ENCODE measurements at places on chromosomes 3 and 15.

DNA sequence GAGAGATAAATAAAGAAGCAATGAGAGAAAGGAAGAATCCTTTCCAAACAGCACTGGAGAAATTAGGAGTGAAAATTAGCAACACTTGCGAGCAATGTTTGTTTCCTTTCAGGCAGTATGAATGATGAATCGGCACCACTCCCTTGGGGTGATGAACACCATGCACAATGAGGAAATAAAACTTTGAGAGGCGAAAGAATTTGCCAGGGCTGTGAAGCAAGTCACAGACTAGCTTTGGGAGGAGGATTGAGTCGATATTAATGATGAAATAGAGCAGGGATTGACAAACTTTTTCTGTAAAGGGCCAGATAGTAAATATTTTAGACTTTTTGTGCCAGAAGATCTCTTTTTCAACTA, 237.7 kb downstream of the AGBL1 start:
- DNase-seq: no peak
- H3K36me3 ChIP-seq: no peaks in the 10 kb centered on the region
- H3K27ac ChIP-seq: no peak overlapping the region
- no peaks in the 10 kb centered on the region for H3K27me3 ChIP-seq
- H3K4me3 ChIP-seq: no peak overlapping the region

DNA sequence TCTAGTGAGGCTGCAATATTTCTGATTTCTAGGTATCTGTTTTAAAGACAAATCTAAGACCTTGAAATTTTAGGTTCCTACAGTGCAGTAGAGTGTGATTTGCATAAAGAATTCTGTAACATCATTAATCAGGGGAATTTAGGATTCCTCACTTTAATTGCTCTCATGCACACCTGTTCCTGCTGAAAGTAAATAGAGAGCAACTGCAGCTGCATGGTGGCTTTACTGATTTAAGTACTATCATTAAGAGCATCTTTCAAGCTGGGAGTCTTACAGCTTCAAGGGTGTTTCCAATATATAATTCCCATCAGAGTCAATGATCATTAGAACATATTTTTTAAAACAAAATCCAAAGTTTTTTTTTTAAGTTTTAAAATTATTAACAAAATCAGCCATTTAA, 36.0 kb upstream of the C3orf70 start:
- peaks cover 5% of the 10 kb centered on the region for H3K36me3 ChIP-seq
- no peak overlapping the region for H3K27ac ChIP-seq
- H3K4me1 ChIP-seq: no peaks in the 10 kb centered on the region
- no peak for DNase-seq
- no peaks in the 10 kb centered on the region for H3K27me3 ChIP-seq

DNA sequence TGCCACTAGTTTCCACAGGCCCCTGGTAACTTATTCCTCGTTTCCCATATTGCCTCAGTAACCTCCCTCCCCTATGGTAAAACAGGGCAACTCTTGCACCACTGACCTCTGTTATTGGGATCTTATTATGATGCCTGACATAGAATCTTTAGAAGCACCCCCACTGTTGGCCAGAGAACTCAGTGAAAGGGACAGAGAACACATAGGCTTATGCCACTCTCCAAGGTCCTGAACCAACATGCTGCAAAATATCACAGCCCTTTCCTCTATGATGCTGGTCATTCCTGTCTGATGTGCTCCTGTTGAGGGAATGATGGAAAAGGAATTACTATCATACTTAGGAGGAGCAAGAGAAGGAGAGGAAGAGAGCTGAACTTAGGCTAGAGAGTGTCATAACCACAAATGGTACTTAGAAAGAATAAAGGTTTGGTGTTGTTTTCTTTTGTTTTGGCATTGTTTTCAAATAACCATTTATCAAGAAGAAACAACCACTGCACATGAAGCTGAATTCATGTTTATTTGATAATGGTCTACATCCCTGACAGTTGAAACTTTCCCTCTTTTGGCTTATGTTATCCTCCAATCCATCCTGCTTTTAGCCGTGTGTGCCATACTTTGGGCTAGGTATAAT, 330.2 kb downstream of the EPHB1 start:
- H3K4me1 ChIP-seq: no peaks in the 10 kb centered on the region
- H3K27ac ChIP-seq: no peak overlapping the region
- no peaks in the 10 kb centered on the region for H3K36me3 ChIP-seq
- H3K4me3 ChIP-seq: no peak overlapping the region
- peak; percentile 38 for DNase-seq

DNA sequence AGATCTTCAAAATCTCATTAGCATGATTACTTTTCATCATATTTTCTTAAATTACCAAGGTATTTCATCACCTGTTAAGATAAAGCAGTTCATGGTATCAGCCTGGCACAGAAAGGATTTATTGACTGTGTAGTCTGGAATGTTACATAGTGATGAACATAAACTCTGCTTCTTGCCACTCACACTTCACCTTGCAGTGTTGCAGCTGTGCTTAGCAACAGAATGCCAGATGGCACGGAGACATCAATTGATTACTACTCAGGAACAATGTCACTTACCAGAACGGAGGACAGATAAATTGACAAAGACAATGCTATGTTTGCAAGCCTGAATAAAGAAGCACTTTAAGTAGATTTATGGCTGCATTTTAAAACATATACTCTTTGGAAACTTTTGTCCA, 15.0 kb upstream of the BCHE start:
- peaks cover 4% of the 10 kb centered on the region for H3K4me1 ChIP-seq
- DNase-seq: no peak
- H3K36me3 ChIP-seq: no peaks in the 10 kb centered on the region
- H3K27ac ChIP-seq: no peak overlapping the region
- no peak overlapping the region for H3K4me3 ChIP-seq

GRCh38 chr3:106255870-106256248, 387.0 kb upstream of the CBLB start:
- H3K4me1 ChIP-seq: no peaks in the 10 kb centered on the region
- no peak overlapping the region for H3K27ac ChIP-seq
- no peaks in the 10 kb centered on the region for H3K27me3 ChIP-seq
- no peaks in the 10 kb centered on the region for H3K36me3 ChIP-seq

GRCh38 chr3:192835818-192836815, 81.5 kb downstream of the MB21D2 start:
- peak overlapping the region; percentile 91 for H3K27ac ChIP-seq
- no peak for DNase-seq
- H3K27me3 ChIP-seq: no peaks in the 10 kb centered on the region
- H3K4me3 ChIP-seq: peak overlapping the region; percentile 9
- H3K36me3 ChIP-seq: peaks cover 1% of the 10 kb centered on the region

DNA sequence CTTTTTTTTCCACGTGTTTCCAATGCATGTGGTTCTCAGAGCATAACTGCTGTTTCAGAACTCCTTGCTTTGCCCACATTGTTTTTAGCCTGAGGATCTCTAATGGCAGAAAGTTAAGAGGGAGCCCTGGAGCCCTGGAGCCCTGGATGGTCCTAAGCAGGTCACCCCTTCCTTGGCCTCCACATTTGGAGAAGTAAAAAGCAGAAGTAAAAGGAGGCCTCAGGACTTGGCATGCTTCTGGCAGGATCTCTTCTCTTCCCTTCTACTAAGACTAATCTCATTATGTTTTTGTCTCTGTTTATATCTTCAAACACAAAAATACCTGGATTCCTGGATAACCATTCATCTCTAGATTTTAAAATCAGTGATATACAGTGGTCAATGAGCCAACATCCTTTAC, 50.1 kb downstream of the P2RY1 start:
- H3K27me3 ChIP-seq: peaks cover 34% of the 10 kb centered on the region
- peaks cover 6% of the 10 kb centered on the region for H3K4me1 ChIP-seq
- no peaks in the 10 kb centered on the region for H3K36me3 ChIP-seq
- H3K27ac ChIP-seq: no peak overlapping the region
- DNase-seq: no peak

GRCh38 chr3:168100777-168101492, 5.2 kb upstream of the GOLIM4 start:
- H3K4me3 ChIP-seq: no peak overlapping the region
- H3K27me3 ChIP-seq: no peaks in the 10 kb centered on the region
- H3K36me3 ChIP-seq: no peaks in the 10 kb centered on the region
- no peak overlapping the region for H3K27ac ChIP-seq

- H3K27me3 ChIP-seq: no peaks in the 10 kb centered on the region
- H3K4me1 ChIP-seq: peaks cover 21% of the 10 kb centered on the region
- H3K4me3 ChIP-seq: no peak overlapping the region
Observed at GRCh38 chr3:62678841-62679240, 196.4 kb downstream of the CADPS start.

- H3K27me3 ChIP-seq: peaks cover 21% of the 10 kb centered on the region
- DNase-seq: no peak
- H3K4me3 ChIP-seq: no peak overlapping the region
- H3K36me3 ChIP-seq: no peaks in the 10 kb centered on the region
- peaks cover 12% of the 10 kb centered on the region for H3K4me1 ChIP-seq
- no peak overlapping the region for H3K27ac ChIP-seq
Observed at GRCh38 chr3:187992609-187993008, 161.3 kb upstream of the LPP start.

DNA sequence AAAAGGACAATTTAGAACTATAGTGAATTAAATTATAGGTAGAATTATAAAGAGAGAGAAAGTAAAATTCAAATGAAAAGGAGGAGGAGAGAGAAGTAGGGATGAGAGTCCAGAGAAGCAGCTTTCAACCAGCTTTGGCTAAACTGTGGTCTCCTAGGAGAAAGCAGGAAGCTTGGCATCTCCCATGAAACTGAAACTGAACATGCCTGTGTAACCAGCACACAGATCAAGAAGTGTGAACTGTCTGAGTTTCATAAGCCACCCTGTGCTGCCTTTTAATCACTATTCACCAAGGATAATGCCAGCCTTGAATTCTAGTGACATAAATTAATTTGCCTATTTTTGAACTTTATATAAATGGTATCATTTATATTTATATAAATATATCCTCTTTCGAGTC, 128.5 kb downstream of the MYRIP start:
- no peaks in the 10 kb centered on the region for H3K36me3 ChIP-seq
- no peak overlapping the region for H3K4me3 ChIP-seq
- H3K4me1 ChIP-seq: no peaks in the 10 kb centered on the region
- no peak overlapping the region for H3K27ac ChIP-seq
- no peaks in the 10 kb centered on the region for H3K27me3 ChIP-seq

DNA sequence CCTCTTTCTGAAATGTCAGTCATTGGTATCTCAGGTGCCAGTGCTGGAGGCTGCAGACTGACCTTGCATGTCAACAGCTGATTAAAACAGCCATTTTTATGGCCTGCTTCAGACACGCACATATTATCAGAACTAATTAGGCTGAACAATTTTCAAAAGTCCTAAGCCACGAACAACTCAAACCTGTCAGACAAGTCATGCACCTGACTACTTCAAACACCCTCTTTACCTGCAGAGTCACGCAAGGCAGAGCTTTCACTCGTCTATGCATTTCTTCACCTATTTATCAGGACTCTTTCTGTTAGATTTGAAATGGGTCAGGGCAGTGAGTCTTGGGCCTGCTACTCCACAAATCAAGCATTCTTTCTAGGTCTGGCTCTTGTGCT, 26.7 kb downstream of the CLK3 start:
- H3K36me3 ChIP-seq: peaks cover 9% of the 10 kb centered on the region
- H3K27me3 ChIP-seq: no peaks in the 10 kb centered on the region
- H3K27ac ChIP-seq: peak overlapping the region; percentile 96
- peak overlapping the region; percentile 20 for H3K4me3 ChIP-seq
- peaks cover 32% of the 10 kb centered on the region for H3K4me1 ChIP-seq
- DNase-seq: no peak

DNA sequence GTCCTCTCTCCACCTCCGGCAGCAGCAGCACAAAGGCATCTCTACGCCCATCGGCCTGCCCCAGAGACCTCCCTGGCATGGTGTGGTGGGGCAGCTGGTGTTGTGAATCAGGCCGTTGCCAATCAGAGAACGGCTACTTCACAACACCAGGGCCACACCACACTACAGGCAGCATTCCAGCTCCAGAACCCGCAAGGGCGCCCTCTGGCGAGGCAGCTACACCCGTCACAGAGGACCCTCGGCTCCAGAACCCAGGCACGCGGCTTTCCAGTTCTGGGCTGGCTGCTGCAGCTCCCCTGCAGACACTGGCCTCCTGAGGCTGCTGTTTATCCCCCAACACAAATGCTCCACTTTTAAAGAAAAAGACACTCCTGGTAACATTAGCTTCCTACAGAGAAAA, 127.5 kb upstream of the TOPAZ1 start:
- peaks cover 5% of the 10 kb centered on the region for H3K4me1 ChIP-seq
- H3K27ac ChIP-seq: no peak overlapping the region
- peak; percentile 31 for DNase-seq
- peaks cover 59% of the 10 kb centered on the region for H3K27me3 ChIP-seq
- peaks cover 2% of the 10 kb centered on the region for H3K36me3 ChIP-seq

DNA sequence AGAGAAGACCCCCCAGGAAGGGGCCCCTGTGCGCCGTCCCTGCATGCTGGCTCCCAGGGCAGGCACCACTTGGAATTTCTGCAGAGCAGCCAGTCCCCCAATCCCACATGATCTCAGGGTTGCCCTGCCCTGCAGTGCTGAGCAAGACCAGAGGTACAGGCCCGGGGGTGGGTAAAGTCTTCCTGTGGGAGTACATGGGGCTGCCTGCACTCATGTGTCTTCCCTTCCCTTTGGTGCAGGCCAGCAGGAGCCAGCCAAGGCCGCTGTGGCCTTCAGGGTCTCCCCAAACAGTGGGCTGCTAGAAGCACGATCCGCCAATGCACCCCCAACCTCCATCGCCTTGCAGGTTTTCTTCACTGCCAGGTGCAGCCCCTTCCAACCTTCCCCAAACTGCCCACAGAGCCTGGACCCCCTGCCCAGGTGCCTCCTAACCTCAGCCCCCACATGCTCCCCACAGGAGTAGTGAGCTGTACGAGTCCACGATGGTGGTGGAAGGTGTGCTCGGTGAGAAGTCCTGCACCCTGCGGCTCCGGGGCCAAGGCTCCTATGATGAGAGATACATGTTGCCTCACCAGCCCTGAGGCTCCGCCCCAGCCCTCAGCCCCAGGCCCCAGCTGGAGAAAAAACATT, 15.0 kb downstream of the ACAA1 start:
- H3K36me3 ChIP-seq: peaks cover 18% of the 10 kb centered on the region
- no peaks in the 10 kb centered on the region for H3K4me1 ChIP-seq
- no peak overlapping the region for H3K4me3 ChIP-seq
- no peak overlapping the region for H3K27ac ChIP-seq

DNA sequence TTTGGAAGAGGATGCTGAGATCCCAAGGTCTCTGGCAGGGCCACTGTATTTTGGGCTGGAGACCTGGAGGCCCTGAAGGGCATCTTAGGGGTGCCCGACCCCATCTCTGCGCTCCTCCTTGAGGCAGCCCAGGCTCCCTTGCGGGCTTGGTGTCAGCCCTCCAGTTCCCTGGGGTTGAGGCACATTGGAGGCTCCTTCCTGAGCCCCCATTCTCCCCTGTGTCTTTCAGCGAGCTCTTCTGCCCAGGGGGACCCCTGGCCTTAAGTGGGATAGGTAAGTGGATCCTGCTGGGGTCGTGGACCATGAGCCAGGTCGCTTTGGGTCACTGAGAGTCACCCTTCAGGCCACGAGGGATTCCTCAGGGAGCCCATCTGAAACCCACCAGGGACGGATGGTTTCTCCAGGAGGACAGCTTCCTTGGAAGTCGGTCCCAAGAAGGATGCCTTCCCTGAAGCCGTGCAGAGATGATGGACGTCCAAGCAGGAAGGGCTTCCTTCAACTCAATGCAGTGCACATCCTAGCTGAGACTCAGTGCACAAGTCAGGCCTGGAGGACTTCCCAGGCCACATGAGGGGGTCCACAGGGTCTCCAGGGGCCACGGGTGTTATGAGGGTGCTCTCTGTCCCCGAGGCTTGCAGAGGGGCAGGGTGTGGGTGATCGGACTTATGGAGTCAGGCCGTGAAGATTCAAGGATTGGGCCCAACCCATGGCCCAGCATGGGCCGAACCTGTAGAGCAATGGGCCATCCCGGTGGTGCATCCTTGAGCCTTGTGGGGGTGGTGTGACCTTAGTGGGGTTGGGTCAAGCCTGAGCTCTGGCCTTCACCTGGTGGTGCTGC, 224.3 kb downstream of the SNRPN start:
- H3K36me3 ChIP-seq: peaks cover 4% of the 10 kb centered on the region
- no peaks in the 10 kb centered on the region for H3K27me3 ChIP-seq
- DNase-seq: peak; percentile 5
- H3K4me1 ChIP-seq: no peaks in the 10 kb centered on the region
- H3K4me3 ChIP-seq: no peak overlapping the region

All from progenitor cell of endocrine pancreas (in vitro differentiated cells).